Activated T-helper 2 cell treated with anti-CD3 and anti-CD28 coated beads, Interferon-gamma antibody, Interleukin-2, Interleukin-4, amounts not matched to agents 10 μg/mL and 5 μg/mL and 100 μg/mL, durations not matched to agents 14 hours and 24 hours and 36 hours (primary cell): ENCODE measurements at places on chromosomes 5 and 9.

GRCh38 chr9:81396528-81396927 is 292.8 kb downstream of the TLE1 start:
- DNase-seq, result no peak

GRCh38 chr9:20408513-20408912 is 213.8 kb downstream of the MLLT3 start:
- DNase-seq, result no peak

DNA sequence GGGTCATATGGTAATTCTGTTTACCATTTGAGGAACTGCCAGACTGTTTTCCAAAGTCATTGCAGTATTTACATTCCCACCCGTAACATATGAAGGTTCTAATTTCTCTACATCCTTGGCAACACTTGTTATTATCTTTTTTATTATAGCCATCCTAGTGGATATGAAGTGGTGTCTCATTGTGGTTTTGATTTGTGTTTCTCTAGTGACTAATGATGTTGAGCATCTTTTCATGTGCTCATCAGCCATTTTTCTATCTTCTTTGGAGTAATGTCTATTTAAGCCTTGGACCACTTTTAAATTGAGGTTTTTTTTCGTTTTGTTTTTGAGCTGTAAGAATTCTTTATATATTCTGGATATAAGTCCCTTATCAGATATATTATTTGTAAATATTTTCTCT is 132.8 kb upstream of the RUSC2 start:
- no peak for DNase-seq

GRCh38 chr9:91727316-91727861 is 222.6 kb downstream of the ROR2 start:
- DNase-seq, result peak; percentile 24

- no peak for DNase-seq
Measured at GRCh38 chr5:59097116-59097515, 514.2 kb downstream of the RAB3C start.

- no peak for DNase-seq
Measured at GRCh38 chr9:134938346-134939079, 20.8 kb upstream of the FCN1 start.

DNA sequence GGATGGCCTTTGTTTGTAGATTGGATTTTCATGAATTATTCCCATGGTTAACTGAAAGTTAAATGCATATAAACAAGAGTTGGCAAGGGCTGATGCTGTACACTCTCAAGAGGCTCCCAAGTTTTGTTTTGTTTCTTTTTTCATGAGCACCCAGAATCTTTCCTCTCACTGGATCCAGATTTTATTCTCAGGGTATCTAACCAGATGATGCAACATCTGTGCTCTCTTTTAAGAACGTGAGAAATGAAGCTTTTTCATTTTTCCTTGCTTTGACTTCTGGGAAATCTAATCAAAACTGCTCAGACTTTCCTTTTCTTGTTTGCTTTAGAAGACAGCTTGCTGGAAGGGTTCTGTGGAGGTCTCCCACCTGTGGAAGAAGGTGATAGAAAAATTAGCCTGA is 142.7 kb upstream of the SLC12A2 start:
- no peak for DNase-seq

DNA sequence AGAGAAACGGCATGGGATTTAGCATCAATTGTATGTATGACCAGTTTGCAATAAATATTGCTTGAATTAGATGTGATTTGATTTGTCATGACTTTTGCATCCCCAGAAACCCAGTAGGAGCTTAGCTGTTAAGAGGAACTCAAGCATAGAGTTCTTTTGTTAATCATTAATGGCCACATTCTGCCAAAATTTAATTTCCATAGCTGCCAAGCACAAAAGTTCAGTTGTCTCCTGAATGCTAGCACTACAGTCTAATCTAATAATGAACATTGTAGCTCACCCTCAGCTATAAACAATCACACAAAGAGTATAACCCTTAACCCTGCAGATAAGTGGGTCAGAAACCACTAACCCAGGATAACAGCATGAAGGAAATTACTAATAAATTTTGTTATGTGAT is 169.8 kb upstream of the GRAMD2B start:
- DNase-seq, result no peak

DNA sequence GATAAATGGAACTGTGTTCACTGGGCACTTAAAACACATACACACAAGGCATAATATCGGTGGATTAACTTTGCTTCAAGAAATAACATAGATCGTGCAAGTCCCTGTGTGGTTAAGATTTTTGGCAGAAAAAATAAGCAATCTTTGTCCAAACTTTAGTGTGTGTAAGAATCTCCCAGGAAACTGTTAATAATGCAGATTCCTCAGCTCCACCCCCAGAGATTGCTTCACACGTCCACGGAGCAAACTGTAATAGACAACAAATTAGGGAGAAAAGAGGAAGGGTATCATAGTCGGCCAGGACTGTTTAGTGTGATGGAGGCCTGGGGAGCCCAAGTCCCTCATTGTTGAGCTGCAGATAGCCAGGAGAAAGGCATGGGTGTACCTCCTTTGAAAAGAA is 84.8 kb downstream of the PJA2 start:
- no peak for DNase-seq

- no peak for DNase-seq
Measured at GRCh38 chr9:18319918-18320445, 154.0 kb upstream of the ADAMTSL1 start.

- DNase-seq, result no peak
Measured at GRCh38 chr5:168740811-168741213, 161.6 kb upstream of the PANK3 start.

- DNase-seq, result no peak
Measured at GRCh38 chr5:6943197-6944112, 230.2 kb downstream of the TENT4A start.

GRCh38 chr9:1619915-1620710 is 395.0 kb upstream of the SMARCA2 start:
- DNase-seq, result no peak

- DNase-seq, result no peak
Measured at GRCh38 chr5:102823441-102823874, 68.4 kb downstream of the PAM start.

DNA sequence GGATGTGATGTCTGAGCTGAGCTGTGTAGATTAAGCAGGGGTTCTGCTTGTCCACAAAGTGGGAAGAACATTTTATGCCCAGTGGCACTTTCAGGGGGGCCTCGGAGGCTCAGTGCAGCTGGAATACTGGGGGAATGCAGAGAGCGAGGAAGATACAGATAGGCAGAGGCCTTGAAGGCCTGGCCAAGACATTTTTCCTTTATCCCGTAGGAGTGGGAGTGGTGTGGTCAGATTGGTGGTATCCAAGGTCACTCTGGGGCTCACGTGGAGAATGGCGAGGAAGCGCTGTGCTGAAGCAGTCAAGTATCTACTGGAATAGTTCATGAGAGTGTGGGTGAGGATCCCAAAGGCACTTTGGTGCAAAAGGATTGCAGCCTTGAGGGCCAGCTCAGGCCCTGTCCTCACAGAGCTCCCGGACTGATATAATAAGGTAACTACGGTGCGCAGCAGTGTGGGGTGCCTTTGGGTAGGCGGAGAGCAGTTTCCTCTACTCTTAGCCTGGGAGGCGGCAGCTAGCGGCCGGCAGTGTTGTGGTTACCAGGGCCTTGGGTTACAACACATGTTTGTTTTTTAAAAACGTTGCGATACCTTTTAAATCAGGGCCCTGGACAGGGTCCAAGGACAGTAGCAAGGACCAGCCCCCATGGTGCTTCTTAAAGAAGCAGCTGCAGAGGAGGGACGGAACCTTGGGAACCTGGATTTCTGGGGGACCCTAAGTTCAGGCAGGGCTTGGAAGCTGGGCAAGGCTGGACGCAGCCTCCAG is 10.8 kb upstream of the CCDC69 start:
- DNase-seq, result no peak

GRCh38 chr9:99129091-99129490 is 24.2 kb downstream of the TGFBR1 start:
- no peak for DNase-seq

GRCh38 chr9:78746010-78746409 is 449.1 kb downstream of the PSAT1 start:
- no peak for DNase-seq

GRCh38 chr5:150144246-150144801 is 11.3 kb downstream of the PDGFRB start:
- DNase-seq, result no peak

GRCh38 chr9:108363311-108363710 is 492.5 kb downstream of the ACTL7B start:
- DNase-seq, result no peak

GRCh38 chr5:34012791-34013190 is 4.9 kb upstream of the AMACR start:
- no peak for DNase-seq

DNA sequence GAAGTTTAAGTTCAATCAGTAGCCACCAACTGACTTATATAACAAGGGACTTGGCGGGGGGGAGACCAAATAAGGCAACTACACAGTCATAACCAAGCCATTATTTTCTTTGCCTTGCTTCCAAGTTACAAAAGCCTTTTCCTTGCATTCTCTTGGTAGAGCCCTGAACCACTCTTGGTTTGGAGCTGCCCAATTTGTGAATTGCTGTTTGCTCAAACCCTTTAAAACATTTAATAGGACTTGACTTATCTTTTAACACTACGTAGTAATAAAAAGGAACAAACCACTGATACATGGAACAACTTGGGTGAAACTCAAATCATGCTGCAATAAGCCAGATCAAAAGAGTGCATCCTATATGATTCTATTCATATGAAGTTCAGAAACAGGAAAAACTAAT is 31.7 kb upstream of the MSH3 start:
- no peak for DNase-seq

GRCh38 chr5:65184780-65185179 is 296.9 kb downstream of the ADAMTS6 start:
- no peak for DNase-seq

DNA sequence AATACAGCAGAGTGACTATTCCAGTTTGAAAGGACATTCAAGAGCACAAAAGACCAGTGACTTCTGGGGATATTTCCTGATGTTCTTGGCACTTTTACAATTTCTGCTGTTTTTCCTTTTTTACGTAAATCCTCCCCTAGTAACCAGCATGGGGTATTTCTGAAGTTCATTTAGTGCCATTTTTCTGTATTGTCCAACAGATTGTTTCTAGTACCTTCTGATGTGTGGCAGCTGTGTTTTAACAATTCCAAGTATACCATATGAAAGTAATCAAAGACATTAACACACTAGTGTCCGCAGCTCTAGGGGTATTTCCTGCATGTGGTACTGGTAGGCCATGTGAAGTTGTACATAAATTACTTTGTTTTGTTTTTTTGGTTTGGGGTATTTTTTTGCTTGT is 53.0 kb upstream of the SMARCA2 start:
- no peak for DNase-seq

DNA sequence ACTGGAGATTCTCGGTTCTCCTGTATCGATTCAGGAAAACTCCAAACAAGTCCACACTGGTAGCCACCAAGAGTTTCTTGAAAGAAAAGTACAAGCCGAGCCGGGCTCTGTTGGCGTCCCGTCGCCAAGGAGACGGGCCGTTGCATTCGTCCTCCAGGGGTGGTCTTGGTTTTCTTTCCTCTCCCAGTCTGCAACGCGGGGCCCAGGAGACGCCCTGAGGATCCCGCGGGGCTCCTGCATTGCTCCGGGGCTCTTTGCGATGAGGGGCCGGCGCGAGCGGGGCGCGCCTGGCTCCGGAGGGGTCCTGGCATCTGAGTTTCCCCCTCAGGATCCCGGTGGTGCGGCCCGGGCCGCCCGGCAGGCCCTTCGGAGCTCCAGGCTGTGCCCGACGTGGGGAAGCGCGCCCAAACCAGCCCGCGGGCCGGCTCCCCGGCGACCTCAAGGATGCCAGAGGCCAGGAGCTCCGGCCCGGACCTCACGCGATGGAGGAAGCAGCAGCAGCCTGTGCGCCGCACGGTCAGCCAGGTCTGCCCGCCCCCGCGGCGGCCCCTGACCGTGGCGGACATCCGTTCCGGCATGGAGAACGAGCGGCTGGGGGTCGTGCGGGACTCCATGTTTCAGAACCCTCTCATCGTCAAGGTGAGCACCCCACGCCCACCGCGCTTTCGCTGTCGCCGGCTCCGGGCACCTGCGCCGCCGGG is at the start of gene CFAP77:
TSS of gene CFAP77 (plus strand) at position 384 of the 701 bp plus-strand sequence. CDS start at position 445, 61 bp downstream.
- DNase-seq, result peak; percentile 14

DNA sequence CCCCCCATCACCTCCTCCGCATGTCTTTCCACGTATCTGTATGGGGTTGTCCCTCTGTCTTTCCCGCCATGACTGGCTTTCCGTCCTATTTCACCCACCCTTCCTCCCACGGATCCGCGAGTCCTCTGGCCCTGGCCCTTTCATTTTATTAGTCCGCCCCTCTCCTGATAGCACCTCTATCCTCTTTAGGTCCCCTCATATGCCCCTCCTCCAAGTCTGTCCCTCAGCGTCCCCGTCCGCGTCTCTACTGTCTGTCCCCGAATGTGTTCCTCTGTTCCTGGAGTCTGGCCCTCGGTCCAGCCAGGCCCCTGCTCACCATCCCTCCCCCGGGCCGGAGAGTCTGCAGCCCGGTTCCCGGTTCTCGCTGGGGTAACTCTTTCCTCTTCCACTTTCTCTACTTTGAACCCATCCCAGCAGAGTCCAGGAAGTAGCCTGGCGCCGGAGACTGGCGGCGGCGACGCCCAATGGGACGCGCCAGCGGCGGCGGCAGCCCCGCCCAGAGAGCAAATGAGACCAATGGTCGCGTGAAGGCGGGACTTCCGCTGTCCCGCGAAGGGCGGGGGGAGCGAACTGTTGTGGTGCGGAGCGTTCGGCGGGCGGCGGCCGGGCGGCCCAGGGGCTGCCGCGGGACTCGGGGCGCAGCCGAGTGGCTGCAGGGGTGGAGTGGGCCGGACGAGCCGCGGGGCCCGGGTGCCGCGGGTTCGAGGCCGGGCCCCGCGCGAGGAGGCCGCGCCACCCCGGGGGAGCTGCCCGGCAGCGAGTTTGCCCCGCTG is at the start of gene SAP30L:
TSS of gene SAP30L (plus strand) at position 576 of the 773 bp plus-strand sequence. CDS start 608 bp downstream, outside the sequence.
- DNase-seq, result peak; percentile 96

DNA sequence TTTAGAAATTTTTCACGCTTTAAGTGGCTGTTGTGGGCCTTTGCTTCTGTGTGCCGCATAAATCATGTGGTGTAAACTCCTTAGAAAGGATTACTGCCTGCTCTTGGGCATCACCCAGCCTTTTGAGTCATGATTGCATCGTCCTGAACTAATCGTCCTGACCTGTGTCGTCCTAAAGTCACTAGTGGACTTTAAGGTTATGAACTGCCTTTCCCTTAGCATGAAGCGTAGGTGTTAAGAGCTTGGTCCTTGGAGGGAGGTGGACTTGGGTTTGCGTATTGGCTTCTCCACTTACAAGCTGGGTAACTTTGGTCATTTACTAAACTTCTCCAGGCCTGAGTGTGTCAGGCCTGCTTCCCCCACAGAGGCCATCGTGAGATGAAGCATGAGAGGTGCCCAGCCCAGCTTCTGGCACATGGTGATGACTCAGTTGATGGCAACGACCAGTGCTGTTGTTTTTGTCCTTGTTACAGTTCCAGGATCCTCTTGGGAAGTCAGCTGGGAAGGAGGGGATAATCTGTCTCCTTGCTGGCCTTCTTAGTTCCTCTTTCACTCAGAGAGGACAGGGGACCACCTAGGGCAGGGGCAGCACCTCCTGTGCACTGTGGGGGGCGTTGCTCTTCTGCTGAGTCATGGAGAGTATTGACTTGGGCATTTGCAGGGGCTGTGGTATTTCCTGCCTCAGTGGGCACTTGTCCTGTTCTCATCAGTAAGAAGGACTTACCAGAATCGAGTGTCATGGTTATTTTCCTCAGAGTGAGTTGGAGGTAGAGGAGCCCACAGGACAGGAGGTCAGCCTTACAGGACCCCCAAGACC is 54.2 kb upstream of the NCS1 start:
- DNase-seq, result no peak

GRCh38 chr9:129604766-129605163 is 16.1 kb downstream of the C9orf50 start:
- no peak for DNase-seq
